DMS 273 treated with DMSO at 0.1 percent for 48 hours (cell line): ENCODE measurements at places on chromosomes 1 and 21.

GRCh38 chr1:203186091-203186445, 436 bp downstream of the CHI3L1 start:
- no peak for DNase-seq

- DNase-seq: no peak
Observed at GRCh38 chr1:168821434-168821833, 92.4 kb upstream of the DPT start.

GRCh38 chr1:9490605-9491339, 48.5 kb upstream of the SLC25A33 start:
- no peak for DNase-seq

DNA sequence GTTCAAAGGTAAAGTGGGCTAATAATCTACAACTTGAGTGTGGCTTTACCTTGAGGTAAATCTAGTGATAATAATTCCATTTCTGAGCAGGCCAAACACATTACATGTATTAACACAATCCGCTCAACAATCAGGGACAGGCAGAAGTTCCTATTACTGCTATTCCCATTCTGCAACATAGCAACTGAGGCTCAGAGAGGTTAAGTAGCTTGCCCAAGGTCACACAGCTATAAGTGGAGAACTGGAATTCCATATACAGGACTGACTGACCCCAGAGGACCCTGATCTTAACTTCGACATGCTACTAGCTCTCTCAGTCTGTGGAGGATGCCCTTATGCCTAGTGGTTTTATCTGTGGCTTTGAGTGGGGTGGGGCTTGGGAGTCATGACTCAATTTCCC, 110.1 kb downstream of the TRABD2B start:
- no peak for DNase-seq

- DNase-seq: no peak
Observed at GRCh38 chr1:161153176-161153575, 602 bp upstream of the UFC1 start.

DNA sequence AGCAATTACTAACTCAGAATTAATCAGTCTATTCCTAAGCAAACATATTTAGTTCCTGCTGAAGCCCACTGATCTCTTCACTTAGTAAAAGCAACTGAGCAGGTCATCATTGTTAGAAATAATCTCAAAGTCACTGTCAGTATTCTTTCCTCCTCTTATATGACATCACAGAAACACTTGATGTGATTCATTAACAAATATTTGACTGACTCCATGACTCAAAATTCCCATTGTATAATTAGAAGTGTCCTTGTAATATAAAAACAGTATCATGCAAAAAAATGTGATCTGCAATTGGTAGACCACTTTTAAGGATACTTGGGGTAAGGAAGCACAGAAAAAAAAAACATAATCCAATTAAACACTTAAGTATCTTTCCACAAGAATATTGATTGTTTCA, 194.4 kb downstream of the DPYD start:
- DNase-seq: no peak

- DNase-seq: no peak
Observed at GRCh38 chr1:206850401-206850800, 15.0 kb upstream of the IL20 start.

- no peak for DNase-seq
Observed at GRCh38 chr1:170194451-170194850, 48.7 kb downstream of the NTMT2 start.

- DNase-seq: no peak
Observed at GRCh38 chr1:145711213-145711651, 4.1 kb upstream of the PDZK1 start.

DNA sequence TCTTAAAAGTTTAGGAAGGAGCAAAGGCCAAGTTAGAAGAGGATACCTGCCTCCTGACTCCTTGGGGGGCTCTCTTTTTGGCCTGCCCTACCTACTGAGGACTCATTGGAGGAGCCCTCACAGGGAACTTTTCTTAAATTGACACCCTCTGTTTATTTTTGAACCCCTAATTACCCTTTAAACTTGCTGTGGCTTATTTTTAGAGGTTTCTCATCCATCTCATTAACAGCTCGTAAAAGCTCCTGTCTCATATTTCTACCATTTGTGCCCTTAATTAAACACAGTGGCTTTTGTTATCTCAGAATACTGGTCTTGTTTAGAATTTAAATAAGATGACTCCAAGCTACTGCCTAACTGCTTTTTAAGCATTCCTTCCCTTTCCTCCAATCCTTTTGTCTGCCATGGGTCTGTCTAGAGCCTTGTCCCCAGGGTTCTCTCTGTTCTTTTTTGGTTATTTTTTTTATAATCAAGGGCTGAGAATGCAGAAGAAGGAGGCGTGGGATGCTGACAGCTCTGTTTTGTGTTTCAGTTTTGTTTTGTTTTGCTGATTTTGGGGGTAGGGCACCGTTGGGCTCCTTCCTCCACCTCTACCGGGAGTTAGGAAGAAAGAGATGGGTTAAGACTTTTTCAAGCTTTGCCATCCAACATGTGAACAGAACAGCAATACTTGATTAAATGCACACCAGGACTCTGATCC, 78.0 kb downstream of the SYT6 start:
- DNase-seq: no peak

DNA sequence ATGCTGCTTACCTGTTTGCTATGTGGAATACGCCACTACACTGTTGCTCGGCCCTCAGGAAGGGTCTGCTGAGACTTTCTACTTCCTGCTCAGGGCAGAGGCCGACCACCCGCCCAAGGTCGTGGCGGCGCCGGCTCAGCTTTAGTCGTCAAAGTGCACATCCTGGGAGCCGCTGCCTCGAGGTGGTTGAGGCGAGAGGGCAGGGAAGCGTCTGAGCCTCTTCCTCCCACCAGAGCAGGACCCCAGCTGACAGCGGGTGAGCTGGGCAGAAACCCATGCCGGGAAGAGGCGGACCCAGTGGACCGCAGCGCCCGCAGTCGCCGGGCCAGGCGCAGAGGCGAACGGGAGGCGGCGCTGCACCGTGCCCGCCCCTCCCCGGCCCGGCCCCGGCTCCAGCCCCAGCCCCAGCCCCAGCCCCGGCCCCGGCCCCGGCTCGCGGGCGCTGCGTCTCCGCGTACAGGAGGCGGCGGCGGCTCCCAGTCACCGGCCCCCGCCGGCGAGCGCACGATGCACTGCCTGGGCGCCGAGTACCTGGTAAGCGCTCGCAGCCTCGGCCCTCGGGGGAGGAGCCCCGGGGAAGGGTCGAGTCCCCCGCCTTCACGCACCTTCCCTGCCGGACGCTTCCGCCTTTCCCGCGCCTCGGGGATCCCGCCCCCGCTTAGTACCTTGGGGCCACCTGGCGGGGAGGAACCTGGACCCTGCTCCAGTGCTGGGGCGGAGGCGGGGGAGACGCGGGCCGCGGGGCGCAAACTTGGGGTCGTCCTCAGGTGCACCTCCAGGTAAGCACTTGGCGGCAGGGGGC, at the start of gene SLC44A3:
Gene SLC44A3 (plus strand): TSS at position 413 of the 802 bp plus-strand sequence. CDS start 95 bp downstream, at position 508.
- DNase-seq: no peak

- peak; percentile 58 for DNase-seq
Observed at GRCh38 chr1:205319081-205320018, 2.2 kb downstream of the NUAK2 start.

- no peak for DNase-seq
Observed at GRCh38 chr1:244239261-244239770, 188.2 kb downstream of the ZBTB18 start.

DNA sequence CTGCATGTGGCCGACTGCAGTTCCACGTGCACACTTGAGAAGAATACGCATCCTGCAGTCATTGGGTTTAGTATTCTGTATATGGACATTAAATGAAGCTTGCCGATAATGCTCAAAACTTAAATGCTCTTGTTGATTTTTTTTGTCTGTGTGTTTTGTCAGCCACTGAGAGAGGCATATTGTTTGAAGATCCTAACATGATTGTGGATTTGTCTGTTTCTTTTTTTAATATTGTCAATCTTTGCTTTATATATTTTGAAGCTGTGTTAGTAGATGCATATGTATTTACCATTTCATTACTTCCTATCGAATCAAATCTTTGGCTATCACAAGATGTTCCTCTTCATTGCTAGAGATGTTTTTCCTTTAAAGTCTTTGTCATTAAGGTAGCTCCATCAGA, 73.2 kb downstream of the FHAD1 start:
- no peak for DNase-seq

- DNase-seq: no peak
Observed at GRCh38 chr1:116474921-116475849, 95.6 kb downstream of the CD58 start.

DNA sequence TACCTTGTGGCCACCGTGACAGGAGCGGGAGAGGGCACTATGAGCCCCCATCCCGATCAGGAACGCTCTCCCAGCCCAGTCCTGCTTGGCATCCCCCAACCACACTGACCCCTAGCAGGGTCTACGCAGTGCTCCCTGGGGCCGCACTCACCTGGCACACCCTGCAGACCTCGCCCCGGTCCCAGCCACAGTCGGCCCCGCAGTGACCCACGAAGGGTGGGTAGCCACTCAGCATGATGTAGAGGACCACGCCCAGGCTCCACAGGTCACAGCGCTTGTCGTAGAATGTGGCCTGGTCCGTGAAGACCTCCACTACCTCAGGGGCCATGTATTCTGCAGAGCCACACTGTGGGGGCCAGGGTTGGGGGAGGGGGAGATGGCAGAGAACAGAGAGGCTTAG, 11.1 kb upstream of the KNCN start:
- DNase-seq: no peak

DNA sequence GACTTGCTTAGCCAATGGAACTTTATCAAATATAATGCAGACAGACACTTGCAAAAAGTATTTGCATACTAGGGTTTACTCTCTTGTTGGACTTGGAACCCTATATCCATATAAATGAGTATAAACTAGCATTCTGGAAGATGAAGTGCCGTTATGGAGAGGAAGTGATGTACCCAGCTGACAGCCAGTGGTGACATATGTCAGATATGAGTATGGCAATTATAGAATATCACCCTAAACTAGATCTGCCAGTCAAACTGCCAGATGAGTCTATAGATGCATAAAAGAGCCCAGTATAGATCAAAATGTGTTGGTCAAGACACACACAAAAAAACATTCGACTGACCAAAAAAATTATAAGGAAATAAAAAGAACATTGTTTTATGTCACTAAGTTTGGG, 739.3 kb downstream of the PLA2G4A start:
- no peak for DNase-seq

DNA sequence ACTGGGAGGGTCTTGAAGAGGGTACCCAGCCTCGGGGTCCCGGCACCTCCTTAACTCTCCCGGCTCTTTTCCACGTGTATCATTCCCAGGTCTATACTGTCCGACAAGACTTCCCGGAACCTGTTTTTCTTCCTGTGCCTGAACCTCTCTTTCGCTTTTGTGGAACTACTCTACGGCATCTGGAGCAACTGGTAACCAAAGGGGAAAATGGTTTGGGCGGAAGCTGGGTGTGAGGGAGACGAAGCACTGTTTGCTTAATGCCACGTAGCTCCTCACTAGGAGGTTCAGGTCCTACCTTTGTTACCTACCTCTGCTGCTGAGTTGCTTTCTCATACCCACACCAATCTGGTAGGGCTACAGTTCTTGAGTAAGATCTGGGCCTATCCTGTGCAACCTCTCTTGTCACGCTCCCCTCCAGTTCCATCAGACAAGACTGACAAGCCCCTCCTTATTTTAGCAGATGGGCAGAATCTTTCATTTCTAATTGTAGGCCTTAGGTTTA, 642 bp downstream of the SLC30A7 start:
- DNase-seq: no peak

DNA sequence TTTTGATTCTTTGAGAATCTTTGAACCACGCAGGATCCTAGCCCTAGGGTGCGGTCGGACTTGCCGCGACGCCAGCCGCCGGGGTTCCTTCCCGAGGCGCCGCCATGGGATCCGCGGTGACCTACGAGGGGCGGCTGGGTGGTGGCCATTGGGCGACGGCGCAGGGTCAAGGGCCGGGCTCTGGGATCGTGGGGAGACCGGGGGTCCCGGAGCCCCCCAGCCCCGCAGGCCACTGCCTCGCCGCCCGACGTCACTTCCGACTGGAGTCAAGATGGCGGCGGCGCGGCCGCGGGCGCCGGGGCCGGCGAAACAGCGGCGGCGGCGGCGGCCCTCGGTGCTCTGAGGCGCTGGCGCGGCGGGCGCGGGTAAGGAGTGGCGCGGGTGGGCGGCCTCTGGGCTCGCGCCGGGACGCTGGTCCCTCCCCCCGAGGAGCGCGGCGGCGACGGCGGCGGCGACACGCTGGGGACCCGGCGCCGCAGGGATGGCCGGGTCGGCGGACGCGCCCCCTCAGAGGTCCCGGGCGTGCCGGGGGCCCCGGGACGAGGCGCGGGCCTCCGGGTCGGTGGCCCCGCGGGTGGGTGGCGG, at the start of gene PRDM2:
Gene PRDM2 (plus strand): TSS at position 253 of the 585 bp plus-strand sequence. CDS start 15,418 bp downstream, outside the sequence.
- DNase-seq: no peak

DNA sequence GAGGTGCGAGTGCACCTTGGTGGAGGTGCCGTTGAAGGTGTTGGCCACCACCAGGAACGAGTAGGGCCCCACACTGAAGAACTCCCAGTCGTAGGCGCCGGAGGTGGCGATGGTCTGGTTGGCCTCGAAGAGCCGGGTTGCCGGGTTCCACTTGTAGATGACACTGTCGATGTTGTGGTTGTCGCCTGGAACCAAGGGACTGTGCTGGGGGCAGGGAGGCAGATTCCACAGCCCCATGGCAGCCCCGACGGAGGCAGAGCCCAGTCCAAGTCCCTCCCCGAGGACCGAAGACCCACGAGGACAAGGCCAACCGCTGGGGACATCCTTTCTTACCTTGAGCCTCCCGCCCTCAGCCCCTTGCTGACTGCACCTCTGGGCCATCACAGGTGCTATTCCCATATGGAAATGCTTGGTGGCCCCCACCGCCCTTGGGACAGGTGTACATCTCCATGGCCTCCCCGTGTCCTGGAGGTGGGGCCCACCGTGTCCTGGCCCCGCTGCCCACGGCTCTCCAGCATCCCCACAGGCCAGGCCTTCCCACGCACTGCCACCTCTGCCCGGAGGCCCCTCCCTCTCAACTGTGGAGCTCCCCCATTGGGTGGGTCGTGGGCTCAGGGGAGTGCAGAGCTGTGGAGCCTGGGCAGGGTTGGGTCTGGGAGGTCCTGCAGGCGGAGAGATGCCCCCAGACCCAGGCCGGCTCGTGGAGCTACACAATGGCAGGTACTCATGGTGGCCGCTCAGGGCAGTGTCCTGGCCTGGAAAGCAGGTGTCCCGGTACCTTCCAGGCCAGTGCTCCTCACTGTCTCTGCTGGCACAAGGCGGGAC, 17.9 kb downstream of the KRTAP10-1 start:
- no peak for DNase-seq

GRCh38 chr1:23601135-23601967, 42.0 kb upstream of the ID3 start:
- no peak for DNase-seq

- DNase-seq: no peak
Observed at GRCh38 chr1:51899022-51899421, 20.5 kb upstream of the NRDC start.

DNA sequence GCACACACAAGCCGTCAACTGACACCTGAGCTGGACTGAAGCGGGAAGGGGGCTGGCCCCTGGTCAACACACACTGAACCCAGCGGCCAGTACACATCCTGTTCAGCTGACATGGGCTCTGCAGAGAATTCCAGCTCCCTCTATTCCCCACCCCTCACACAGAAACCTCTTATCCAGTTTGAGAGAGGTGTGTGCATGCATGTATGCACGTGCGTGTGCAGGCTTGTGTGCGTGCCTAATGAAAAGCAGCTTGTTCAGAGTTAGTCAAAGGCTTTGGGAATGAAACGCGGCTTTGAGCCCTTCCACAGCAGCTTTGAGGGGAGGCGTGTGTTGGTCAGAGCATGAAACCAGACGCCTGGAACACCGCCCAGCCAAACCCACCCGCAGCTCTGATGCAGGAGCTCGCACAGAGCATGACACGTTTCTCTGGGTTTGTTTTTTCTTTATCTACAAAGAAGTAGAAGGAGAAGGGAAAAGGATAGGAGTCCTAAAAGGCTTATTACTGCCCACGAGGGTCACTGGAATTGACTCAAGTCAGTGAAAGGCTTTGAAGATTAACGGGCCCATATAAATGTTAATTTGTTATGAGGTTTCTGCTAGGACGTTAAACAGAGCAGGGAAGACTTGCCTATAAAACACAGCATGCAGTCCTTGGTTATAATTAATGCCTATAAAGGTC, 184.2 kb downstream of the ETS2 start:
- no peak for DNase-seq
